ENCODE measurements at places on chromosomes 16 and 17. TPM values are rescaled to one million over a fixed set of nuclear protein-coding genes. Genes with fewer than 3 reads are reported as not detected.

GRCh38 chr17:45282683-45283644, 21.1 kb upstream of the SPATA32 start:
- peaks cover 12% of the 10 kb centered on the region for H3K36me3 ChIP-seq
- peaks cover 19% of the 10 kb centered on the region for H3K4me1 ChIP-seq
- no peaks in the 10 kb centered on the region for H3K27me3 ChIP-seq

DNA sequence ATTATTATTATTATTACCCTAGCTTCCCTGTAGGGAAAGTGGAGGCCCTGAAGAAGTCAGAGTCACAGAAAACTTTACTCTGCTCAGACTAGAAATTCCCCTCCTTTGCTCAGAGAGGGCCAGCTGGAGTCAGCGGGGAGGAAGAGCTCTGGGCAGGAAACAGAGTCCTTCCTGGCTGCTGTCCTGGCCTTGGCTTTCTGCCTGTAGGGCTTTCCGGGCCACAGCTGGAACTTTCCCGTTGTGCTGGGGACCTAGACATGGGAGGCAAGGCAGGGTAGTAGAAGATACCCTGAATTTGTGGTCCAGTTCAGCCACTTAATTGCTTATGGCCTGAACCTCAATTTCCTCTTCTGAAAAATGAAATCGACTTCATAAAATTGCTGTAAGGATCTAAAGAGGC, 14.0 kb upstream of the CCL2 start:
- no peak for DNase-seq
- peaks cover 4% of the 10 kb centered on the region for H3K4me1 ChIP-seq
- no peaks in the 10 kb centered on the region for H3K36me3 ChIP-seq
- H3K27ac ChIP-seq: no peak overlapping the region

GRCh38 chr17:51733166-51733565, 425.3 kb downstream of the CA10 start:
- no peak overlapping the region for H3K4me3 ChIP-seq
- peaks cover 3% of the 10 kb centered on the region for H3K4me1 ChIP-seq
- no peak for DNase-seq
- H3K27ac ChIP-seq: no peak overlapping the region

DNA sequence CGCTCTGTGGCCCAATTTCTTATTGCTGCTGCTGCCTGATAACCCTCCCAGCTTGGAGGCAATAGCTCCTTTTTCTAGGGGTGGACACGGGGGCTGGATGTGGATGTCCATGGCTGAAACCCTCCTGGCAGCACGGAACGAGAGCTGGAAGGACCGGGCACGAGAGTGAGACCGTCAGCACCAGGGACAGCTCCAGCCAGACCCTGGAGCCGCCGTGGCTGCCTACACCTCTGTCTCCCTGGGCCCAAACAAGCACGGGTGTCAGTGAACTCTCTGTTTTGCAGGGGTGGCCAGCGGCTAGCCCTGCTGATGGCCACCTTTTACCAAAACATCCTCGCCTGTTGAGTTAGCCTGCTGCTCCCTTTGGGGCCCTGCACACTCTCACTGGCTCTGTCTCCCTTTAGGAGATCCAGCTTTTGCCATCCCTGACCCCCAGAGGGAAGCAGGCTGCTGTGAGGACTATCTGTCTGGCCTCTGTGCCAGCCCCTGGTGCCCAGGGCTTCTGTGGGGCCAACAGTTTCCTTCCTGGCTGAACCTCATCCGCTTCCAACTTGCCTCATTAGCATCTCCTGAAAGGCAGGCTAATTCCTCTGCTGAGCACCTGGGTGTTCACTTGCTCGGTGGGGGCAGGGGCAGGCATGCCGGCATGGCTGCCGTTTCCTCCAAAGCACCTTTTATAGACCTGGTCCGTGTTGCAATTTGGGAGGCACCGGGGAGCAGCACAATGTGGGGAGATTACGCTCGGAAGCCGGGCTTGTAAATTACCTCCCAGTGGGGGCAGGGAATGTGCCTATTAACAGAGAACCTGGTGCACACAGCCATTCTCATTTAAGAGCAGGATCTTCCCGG, 118.1 kb downstream of the ENGASE start:
- DNase-seq: no peak
- no peak overlapping the region for H3K27ac ChIP-seq
- H3K4me3 ChIP-seq: no peak overlapping the region
- no peaks in the 10 kb centered on the region for H3K4me1 ChIP-seq

- no peak overlapping the region for H3K27ac ChIP-seq
- H3K4me3 ChIP-seq: no peak overlapping the region
- H3K36me3 ChIP-seq: no peaks in the 10 kb centered on the region
Observed at GRCh38 chr17:8557176-8557806, 73.2 kb downstream of the MYH10 start.

GRCh38 chr16:80189476-80190175, 351.2 kb upstream of the DYNLRB2 start:
- no peak overlapping the region for H3K4me3 ChIP-seq
- H3K36me3 ChIP-seq: no peaks in the 10 kb centered on the region
- H3K27me3 ChIP-seq: peaks cover 8% of the 10 kb centered on the region
- DNase-seq: no peak
- H3K4me1 ChIP-seq: no peaks in the 10 kb centered on the region
- H3K27ac ChIP-seq: no peak overlapping the region

DNA sequence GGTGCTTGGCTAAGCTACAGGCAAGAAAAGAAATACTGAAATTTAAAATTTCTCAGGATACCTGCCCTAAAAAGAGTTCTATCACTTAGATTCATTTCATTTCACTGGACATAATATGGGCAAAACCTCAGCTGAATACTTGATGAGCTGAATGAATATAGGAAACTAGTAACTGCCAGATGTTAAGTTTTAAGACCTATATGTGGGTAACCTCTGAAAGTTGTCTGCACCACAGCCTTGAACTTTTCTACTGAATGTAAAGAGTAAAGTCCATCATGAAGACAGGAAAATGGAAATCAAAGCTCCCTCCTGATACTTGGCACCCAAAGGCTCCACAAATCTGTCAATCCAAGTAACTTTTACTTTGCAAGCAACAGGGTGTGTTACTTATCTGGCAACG, 50.8 kb downstream of the HIC1 start:
- H3K36me3 ChIP-seq: no peaks in the 10 kb centered on the region
- H3K27ac ChIP-seq: no peak overlapping the region
- H3K4me1 ChIP-seq: peaks cover 15% of the 10 kb centered on the region
- no peaks in the 10 kb centered on the region for H3K27me3 ChIP-seq
- no peak overlapping the region for H3K4me3 ChIP-seq
- no peak for DNase-seq

DNA sequence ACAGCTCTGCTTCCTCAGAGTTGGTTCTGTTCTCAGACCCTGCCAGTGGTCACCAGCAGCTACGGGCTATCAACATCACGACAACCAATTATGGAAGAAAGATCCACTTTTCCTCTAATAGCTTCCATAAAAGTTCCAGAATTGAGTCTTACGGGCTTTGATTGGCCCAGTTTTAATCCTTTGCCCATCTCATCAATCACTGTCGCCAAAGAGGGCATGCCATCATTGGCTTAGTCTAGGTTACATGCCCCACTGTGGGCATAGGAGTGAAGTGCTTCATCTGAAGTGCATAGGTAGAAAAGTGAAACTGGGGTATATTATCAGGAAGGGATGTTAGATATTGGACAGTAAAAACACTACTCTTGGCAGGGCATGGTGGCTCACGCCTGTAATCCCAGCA, 76.6 kb upstream of the DHX40 start:
- H3K36me3 ChIP-seq: no peaks in the 10 kb centered on the region
- H3K4me1 ChIP-seq: no peaks in the 10 kb centered on the region

GRCh38 chr16:18846416-18846815, 45.1 kb upstream of the ARL6IP1 start:
- peaks cover 30% of the 10 kb centered on the region for H3K36me3 ChIP-seq
- DNase-seq: no peak
- no peak overlapping the region for H3K4me3 ChIP-seq
- peak overlapping the region; percentile 56 for H3K27ac ChIP-seq
- H3K4me1 ChIP-seq: no peaks in the 10 kb centered on the region

DNA sequence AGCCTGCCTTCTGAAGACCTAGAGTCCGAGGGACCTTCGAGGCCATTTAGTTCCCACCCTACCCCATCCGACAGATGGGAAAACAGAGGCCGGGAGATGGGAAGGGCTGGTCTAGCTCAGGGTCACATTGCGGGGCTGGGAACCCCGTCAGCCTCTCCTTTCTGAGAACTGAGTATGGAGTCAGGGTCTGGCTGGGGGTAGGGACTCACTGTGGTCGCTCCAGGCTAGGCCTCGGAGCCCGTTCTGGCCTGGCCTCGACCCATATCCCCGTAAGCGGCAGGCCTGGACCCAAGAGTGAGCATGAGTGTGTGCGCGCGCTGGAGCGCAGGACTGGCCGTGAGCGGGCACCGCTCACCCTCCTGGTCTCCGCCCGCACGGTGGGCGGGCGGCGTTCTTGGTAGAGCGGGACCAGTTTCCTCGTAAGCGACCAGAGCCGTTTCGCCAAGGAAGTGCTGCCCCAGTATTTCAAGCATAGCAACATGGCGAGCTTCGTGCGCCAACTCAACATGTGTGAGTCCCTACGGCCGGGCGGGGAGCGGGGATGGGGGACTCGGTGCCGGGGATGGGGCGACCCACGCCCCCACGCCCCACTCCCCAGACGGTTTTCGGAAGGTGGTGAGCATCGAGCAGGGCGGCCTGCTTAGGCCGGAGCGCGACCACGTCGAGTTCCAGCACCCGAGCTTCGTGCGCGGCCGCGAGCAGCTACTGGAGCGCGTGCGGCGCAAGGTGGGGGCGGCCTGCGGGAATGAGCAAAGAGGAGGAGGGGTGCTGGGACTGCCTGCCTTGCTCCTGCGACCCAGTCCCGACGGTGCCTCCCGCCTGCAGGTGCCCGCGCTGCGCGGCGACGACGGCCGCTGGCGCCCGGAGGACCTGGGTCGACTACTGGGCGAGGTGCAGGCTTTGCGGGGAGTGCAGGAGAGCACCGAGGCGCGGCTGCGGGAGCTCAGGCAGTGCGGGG, 855 bp downstream of the HSF4 start:
- H3K27ac ChIP-seq: no peak overlapping the region
- H3K4me1 ChIP-seq: peaks cover 52% of the 10 kb centered on the region
- no peak for DNase-seq
- H3K4me3 ChIP-seq: peak overlapping the region; percentile 77

- H3K36me3 ChIP-seq: no peaks in the 10 kb centered on the region
- H3K27ac ChIP-seq: no peak overlapping the region
- H3K4me1 ChIP-seq: no peaks in the 10 kb centered on the region
- no peak overlapping the region for H3K4me3 ChIP-seq
- H3K27me3 ChIP-seq: no peaks in the 10 kb centered on the region
Observed at GRCh38 chr17:33983824-33984574, 271.1 kb upstream of the CCL2 start.

GRCh38 chr16:50781043-50781442, 39.2 kb downstream of the CYLD start:
- no peaks in the 10 kb centered on the region for H3K4me1 ChIP-seq
- peaks cover 19% of the 10 kb centered on the region for H3K36me3 ChIP-seq
- H3K4me3 ChIP-seq: no peak overlapping the region
- no peak overlapping the region for H3K27ac ChIP-seq

DNA sequence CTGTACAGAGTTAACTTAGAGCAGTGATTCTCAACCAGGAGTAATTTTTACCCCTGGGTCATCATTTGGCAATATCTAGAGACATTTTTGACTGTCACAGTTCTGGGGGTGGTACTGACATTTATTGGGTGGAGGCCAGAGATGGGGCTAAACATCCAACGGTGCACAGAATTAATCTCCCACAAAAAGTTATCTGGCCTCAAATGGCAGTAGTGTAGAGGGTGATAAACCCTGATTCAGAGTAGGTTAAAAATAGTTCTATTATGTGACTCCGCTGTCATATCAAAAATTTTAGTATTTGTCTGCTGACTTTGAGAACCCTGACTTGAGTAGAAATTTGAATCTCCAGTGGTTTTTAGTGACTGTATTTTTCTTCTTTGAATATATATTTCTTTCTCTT, 19.1 kb downstream of the VPS35L start:
- peaks cover 28% of the 10 kb centered on the region for H3K36me3 ChIP-seq
- no peaks in the 10 kb centered on the region for H3K4me1 ChIP-seq
- no peak for DNase-seq
- H3K27me3 ChIP-seq: no peaks in the 10 kb centered on the region

- H3K4me3 ChIP-seq: no peak overlapping the region
- no peaks in the 10 kb centered on the region for H3K36me3 ChIP-seq
- no peaks in the 10 kb centered on the region for H3K27me3 ChIP-seq
- H3K27ac ChIP-seq: no peak overlapping the region
Observed at GRCh38 chr16:4376126-4376892, 4.7 kb downstream of the VASN start.

Gene FBXO39
- polyA plus RNA-seq: not detected

Gene HEATR9
- polyA plus RNA-seq: not detected

Gene ASIC2
- polyA plus RNA-seq: not detected

Gene KRT33A
- polyA plus RNA-seq: not detected

Gene TMEM98
- not detected for polyA plus RNA-seq

Gene WFDC1
- polyA plus RNA-seq: not detected

Gene GINS2
- 1.9 TPM for polyA plus RNA-seq

Gene FBXL16
- polyA plus RNA-seq: 0.23 TPM

Gene CCL4L2
- not detected for polyA plus RNA-seq
